ENCODE measurements at places on chromosomes 6 and 20.

DNA sequence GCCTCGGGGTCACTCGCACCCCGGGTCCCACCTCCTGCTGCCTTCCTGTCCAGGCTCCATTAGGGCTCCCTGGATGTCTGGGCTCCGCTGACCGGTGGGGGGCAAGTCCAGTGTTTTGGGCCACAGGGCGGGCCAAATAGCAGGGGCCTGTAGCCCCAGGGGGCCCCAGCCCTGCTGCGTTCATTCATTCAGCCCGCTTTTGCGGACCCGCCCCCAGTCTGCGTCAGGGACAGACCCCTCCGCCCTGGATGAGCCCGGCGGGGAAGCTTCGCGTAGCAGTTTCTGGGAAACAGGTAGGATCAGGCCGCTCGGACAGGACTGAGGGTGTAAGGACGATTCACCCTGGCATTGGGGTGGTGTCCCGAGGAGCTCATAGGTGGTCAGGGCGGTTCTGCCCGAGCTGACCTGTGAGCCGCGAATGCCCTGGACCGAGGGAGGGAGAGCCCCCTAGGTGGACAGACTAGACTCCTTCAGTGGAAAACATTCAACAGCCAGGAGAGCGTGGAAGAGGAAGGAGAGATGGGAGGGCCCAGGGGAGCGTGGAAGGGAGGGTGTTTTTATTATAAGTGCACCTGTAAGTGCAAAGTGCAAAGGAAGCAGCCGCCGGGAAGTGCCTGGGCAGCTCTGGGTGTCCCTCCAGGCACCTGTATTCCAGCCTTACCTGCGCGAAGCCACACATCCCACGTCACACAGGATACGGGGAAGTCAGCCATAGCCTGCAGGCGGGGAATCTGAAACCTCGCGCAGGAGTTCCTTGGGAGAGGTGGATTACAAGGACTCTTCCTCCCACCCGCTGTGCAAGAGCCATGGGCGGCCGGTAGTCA lies 662 bp downstream of the ENTPD6 start:
- DNase-seq = no peak

- peak; percentile 88 for DNase-seq
These were observed 90.8 kb downstream of the THBS2 start for GRCh38 chr6:169162752-169163407.

DNA sequence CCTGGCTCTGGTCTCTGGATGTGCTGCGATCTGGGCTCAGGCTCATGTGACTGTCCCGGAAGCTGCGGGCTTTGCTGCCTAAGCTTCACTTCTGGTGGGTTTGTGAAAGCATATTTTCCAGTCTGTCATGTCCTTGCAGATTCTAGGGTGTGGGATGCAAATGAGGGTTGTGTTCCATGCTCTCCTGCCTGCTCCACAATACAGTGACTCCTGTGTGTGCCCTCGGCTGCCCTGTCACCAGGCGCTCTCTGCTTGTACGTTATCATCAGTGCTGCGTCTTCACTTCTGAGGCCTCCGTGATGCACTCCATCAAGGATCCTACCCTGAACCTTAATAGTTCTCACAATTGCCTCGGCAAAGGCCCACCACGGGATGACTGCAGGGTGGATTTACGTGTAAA lies 84.2 kb downstream of the TTLL2 start:
- no peak for DNase-seq

DNA sequence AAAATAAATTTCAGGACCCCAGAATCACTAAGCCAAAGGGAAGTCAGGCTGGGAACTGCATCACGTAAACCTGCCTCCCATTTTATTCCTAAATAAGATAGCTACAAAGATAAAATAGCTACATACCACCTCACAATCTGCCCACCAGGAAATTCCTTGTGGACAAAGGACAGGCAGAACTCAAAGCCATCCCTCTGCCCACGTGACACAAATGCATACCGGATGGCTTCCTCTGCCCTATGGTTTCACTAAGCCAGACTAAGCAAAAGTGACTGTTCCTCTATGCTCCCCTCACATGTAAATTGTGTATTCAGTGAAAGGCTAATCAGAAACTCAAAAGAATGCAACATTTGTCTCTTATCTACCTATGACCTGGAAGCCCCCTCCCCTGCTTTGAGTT lies 15.0 kb downstream of the MBOAT1 start:
- DNase-seq = no peak

GRCh38 chr6:48426636-48427035 lies 315.6 kb upstream of the PTCHD4 start:
- no peak for DNase-seq

DNA sequence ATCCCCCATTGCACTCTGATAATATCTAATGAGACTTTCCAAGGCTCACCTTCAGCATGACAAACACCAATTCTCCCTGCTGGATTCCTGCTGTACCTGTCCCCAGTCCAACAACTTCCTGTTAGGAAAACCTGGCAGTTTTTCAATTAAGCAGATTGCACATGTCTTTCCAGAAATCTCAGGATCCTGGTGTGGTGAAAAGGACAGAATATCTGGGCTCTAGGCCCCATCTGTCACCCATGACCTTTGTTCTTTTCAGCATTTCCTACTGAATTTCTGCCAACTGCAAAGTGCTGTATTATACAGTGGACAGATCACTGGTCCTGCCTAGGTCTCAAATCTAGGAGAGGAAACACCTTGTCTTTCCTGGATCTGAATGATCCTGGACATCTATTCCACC lies 27.7 kb upstream of the DTNBP1 start:
- DNase-seq = no peak
